GM06990 (cell line): ENCODE measurements at places on chromosomes 16 and 17.

- no peak for DNase-seq
Observed at GRCh38 chr17:57033296-57033695, 51.8 kb upstream of the AKAP1 start.

GRCh38 chr16:46972429-46973206, 856 bp downstream of the DNAJA2 start:
- DNase-seq = peak; percentile 71

GRCh38 chr16:61366006-61366405, 670.2 kb downstream of the CDH8 start:
- no peak for DNase-seq

GRCh38 chr17:13560935-13561334, 40.8 kb downstream of the HS3ST3A1 start:
- DNase-seq = no peak

GRCh38 chr17:82449131-82449882, 1.2 kb downstream of the CYBC1 start:
- peak; percentile 89 for DNase-seq

DNA sequence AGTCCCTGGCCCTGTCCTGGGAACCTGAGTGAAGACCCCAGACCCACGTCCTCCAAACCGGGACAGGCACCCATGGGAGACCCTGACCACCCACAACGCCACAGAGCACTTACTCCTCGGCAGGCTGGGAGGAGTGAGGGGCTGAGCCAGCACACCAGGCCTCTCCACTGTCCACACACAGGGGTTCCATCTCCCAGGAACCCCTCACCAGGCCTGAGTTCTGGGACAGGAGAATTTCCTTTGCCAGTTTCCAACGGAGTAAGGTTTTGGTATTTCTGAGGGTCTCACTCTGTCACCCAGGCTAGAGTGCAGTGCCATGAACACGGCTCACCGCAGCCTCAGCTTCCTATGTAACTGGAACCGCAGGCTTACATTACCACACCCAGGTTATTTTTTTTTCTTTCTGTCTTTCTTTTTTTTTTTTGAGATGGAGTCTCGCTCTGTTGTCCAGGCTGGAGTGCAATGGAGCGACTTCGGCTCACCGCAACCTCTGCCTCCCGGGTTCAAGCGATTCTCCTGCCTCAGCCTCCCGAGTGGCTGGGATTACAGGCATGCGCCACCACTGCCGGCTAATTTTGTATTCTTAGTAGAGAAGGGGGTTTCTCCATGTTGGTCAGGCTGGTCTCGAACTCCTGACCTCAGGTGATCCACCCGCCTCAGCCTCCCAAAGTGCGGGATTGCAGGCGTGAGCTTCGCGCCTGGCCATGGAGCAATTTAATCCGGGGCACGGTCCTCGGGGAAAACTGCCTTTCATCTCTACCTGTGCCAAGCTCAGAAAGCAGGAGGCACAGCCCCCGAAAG, 1.6 kb downstream of the PGAP6 start:
- DNase-seq = no peak

- no peak for DNase-seq
Observed at GRCh38 chr16:35628976-35629375, 2169.6 kb downstream of the TP53TG3F start.

DNA sequence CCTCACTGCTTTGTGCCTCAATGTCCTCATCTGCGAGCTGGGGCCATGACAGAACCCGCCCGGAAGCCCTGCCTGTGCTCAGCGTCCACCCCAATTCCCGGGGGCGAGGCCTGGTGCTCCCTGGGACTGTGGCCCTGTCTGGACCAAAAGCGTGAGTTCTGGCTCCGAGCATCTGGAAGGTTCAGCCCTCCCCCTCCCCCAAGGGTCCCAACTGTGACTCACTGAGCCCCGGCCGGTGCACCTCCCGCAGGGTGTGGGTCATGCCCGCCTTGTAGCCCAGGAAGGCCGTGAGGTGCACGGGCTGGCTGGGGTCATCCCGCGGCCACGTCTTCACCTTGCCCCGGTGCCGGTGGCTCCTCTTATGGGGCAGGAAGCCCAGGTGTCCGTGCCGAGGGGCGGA, 755 bp downstream of the RPL3L start:
- no peak for DNase-seq

DNA sequence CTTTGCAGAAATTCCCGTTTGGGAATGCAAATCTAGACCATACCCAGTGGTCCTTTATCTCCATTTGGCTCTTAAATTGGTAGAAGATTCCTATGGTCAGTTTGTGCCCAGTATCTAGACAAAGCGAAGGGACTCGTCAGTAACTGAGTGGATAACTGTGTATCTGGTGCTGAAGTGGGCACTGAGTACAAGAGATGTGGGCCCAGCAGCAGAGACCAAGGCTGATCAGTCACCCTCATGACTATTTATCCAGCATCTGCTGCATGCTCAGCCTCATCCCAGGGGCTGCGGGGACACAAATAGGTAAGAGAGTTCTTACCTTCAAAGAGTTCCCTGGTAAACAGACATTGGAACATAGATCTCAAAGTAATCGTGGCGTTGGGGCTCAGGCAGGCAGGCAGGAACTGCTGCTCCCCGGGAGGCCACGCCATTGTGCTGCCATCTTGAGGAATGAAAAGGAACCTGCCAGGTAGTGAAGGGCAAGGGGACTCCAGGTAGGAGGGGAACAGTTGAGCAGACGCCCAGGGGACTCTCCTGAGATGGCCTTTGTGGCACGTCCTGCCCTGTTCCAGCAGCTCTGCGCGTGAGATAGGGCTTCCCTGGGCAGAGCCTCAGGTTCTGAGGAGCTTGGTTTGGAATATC, 10.3 kb downstream of the NT5M start:
- peak; percentile 43 for DNase-seq

GRCh38 chr16:71811261-71811803, 2.7 kb upstream of the AP1G1 start:
- DNase-seq = no peak

DNA sequence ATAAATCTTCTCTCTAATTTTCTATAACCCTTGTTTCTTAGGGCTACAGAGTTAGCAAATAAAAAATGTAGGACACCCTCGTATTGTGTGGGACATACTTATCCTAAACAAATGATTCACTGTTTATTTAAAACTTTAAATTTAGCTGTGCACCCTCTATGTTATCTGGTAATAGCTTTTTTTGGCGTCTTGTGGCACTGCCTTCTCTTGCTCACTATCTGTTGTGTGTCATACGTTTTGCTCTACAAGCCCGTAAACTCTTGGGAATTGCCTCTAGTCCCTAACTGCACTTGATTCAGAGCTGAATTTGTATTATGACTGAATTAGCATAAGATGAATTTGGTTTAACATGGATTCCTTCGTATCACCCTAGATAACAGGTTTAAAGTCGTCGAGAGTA, 144.3 kb upstream of the MYOCD start:
- DNase-seq = no peak

DNA sequence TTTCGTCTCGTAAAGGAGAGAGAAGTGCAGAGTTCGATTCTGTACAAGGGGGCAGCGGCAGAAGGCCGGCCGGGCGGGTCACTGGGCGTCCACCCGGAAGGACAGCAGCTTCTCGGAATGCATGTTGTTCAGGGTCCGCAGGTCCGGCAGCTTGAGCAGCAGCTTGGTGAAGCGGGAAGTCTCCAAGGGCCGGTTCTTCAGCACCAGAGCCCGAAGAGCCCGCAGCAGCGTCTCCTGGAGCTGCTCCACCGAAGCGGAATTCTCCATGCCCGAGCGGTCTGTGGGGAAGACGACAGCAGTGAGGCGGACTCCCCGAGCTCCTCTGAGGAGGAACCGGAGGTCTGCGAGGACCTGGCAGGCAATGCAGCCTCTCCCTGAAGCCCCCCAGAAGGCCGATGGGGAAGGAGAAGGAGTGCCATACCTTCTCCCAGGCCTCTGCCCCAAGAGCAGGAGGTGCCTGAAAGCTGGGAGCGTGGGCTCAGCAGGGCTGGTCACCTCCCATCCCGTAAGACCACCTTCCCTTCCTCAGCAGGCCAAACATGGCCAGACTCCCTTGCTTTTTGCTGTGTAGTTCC, 7.3 kb downstream of the NR1D1 start:
- no peak for DNase-seq

GRCh38 chr17:41891135-41892020, 26.2 kb upstream of the KLHL11 start:
- DNase-seq = no peak

GRCh38 chr17:79991924-79992648, 43.6 kb downstream of the TBC1D16 start:
- DNase-seq = no peak

DNA sequence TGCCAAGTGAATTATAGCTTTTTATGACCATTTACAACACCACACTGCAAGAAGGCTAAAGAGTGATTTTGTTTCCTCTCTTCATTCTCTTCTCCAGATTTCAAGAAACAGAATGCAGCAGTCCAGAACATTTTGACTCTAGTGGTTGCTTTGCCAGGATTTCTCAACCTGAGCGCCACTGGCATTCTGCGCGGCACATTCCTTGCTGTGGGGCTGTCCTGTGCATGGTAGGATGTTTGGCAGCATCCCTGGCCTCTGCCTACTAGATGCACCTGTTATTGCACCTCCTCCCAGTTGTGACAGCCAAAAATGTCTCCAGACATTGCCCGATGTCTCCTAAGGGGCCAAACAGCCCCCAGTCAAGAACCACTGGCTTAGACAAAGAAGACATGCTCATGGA, 25.7 kb upstream of the SLC39A11 start:
- DNase-seq = no peak

GRCh38 chr17:28524476-28525424, 18.6 kb downstream of the FOXN1 start:
- DNase-seq = no peak

DNA sequence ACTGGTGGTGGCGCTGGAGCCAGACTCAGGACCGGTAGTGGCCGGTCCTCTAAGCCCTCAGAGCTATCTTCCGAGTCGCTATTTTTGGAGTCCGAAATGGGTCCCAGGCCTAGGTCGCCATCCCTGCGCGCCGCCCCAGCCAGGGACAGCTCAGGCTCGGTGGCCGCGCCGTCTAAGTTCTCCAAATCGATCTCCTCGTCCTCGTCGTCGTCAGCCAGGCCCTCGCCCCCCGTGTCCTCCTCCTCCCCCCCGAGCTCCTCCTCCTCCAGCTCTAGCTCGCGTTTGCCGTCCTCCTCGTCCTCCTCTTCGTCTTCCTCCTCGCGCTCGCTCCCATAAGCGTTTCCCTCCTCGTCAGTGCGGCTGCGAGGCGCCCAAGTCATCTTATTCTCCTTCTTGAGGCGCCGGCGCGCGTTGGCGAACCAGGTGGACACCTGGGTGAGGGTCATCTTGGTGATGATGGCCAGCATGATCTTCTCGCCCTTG, 1.6 kb downstream of the IRX3 start:
- no peak for DNase-seq

- peak; percentile 67 for DNase-seq
Observed at GRCh38 chr17:77491921-77492445, 351.2 kb downstream of the SEC14L1 start.

DNA sequence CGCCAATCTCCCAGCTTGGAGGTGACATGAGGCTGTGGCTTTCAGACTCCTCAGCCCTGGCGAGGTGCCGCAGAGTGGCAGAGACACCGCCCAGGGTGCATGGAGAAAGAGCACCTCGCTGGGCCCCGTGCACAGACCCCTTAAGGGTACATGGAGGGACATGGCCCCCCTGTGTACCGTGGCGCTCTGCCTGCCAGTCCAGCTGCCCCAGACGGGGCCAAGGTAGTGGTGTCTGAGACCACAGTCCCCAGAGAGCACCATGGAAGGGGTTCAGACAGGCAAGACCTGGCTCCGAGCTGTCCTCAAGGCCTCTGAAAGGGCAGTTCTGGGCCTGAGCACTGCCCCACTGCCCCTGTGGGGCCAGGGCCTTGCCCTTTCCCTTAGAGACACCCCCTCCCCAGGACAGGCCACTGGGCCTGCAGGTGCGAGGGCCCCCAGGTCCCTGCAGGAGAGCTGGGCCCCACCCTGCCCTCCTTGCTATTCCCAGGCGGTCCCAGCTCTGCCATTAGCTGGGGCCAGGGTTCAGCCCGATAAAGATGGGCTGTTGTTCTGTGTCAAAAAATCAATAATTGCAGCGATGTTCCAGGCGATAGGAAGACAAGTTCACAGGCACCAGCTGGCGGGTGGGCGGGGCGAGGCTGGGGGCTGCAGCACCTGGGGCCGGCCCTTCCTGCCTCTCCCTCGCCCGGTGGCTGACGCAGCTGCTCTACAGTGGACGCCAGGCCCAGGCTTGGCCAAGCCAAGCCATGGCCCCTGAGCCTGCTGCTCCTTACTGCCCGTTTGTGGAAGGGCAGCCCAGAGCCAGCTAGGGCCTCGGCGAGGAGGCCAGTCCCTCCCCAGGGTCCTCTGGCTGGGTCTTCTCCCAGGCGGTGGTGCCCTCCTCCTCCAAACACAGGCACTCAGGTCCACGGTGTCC, 51.7 kb downstream of the ZFPM1 start:
- no peak for DNase-seq

- no peak for DNase-seq
Observed at GRCh38 chr17:38465391-38466345, 37.4 kb downstream of the ARHGAP23 start.

DNA sequence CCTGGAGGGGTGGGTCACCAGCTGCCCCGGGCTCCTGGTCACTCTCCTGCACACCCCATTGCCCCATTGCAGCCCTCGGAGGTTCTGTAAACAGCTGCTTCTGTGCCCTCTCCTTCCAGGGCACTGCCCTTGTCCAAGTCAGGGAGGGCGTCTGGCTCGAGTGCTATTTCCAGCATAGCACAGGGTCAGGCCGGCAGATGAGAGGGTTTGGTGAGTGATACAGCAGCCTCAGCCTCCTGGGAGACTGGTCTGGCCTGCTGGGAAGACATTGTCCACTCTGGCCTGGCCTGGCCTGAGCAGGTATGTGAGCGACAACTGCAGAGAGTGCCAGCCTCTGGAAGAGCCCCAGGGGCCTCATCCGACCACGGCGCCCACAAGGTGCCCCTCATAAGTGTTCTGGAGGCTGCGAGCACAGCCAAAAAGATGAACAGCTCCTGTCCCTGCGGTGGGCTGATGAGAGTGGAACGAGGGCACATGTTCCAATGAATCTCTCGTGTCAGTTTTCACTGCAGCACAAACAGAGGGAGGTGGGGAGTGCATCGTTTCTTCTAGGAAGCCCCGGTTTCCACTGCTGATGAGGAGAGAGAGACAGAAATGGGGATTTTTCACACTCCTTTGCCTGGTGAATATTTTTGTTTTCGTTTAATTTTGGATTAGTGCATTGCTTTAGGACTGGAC, 105.8 kb upstream of the SDK2 start:
- no peak for DNase-seq
